T-helper 1 cell (primary cell): ENCODE measurements at places on chromosomes 4 and X.
A peak's percentile ranks its signal among the peaks of the same experiment; 100 is the strongest.

DNA sequence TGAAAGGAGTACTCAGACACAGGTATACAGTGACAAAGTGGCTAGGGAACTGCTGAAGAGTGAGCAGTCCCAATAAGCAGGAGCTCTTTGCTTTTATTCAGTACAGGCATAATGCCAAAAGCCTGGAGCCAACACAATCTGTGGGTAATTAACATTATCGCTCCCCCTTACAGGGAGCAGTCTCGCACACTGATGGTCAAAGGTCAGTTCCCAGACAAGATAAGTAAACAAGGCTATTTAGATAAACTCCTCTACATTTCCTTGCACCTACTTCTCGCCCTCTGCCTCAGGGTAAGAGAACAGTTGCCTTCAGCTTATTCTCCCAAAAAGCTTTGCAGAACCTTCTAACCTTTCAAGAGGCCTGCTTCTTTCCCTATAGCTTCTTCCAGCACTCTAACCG, 73.9 kb upstream of the TAF9B start:
- DNase-seq, result no peak

DNA sequence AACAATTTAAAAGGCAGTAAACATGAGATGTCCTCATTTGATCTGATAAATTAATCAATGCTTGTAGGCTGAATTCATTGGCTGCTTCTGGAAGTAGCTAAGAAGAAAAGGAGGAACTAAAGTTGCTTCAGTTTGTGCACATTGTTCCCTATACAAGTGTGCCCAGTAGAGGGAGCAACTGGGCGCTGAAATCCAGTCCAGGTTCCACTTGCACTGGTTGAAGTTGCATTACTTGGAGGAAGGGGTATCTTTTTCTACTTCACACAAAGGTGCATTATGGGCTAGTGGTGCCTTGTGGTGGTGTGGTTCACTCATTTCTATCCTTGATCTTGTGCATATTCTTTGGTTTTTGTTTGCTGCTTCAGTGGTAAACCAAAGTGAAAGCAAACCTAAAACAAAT, 67.9 kb upstream of the SOX3 start:
- DNase-seq, result peak; percentile 15

DNA sequence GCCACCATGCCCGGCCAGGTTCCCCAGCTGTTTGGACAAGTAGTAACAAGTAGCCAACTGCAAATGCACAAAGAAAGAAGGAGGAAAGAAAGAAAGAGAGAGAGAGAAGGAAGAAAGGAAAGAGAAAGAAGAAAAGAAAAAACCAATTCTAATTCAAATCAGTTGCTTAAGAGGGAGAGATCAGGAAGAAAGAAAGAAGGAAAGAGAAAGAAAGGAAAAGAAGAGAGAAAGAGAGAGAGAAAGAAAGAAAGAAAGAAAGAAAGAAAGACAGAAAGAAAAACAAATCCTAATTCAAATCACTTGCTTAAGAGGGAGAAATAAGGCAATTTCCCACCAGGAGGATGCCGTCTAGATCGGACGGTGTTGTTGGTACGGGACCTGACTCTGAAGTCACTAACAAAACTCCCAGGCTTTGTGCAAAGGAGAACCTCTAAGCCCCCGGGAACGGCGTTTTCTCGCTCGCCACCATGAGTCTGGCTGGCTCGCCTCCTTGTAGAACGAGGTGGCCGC, 95.5 kb upstream of the PPP2R3B start:
- no peak for DNase-seq

DNA sequence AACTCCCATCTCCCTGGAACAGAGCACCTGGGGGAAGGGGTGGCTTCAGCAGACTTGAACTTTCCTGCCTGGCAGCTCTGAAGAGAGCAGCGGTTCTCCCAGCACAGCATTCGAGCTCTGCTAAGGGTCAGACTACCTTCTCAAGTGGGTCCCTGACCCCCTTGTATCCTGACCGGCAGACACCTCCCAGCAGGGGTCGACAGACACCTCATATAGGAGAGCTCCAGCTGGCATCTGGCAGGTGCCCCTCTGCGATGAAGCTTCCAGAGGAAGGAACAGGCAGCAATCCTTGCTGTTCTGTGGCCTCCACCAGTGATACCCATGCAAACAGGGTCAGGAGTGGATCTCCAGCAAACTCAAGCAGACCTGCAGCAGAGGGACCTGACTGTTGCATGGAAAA, 244.1 kb upstream of the RASGEF1B start:
- DNase-seq, result no peak

DNA sequence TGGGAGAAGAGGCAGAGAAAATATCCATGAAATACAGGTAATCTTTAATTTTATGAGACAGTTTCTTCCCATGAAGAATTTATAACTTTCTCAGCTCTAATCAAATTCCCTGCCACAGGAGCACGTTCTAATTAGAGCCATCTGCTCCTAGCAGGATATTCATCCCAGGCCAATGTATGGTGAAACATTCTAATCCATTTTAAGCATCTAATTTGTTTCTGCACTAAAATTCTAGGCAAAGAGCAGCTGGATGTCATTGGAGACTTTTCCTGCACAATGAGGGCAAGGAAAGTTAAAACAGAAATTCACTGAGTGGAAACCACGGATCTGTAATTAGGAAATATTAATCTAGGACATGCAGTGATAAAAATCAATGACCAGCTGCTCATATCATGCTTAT, 107.7 kb upstream of the ZFP42 start:
- no peak for DNase-seq

DNA sequence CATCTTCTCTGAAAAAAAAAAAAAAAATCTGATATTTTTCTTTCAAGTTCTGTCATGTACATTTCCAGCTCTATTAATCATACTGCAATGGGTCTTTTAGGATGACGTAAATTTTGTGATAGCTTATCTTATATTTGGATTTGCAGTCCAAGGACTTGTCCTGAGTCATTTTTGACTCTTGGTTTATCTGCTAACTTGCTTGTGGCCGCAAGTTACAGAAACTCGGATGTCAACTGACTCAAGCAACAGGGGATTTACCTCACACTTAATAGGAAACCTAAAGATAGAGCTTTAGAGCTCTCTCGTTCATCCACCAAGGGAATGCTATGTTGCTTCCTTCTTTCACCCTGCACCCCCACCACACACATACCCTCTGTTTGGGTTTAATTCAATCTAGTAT, 1433.8 kb upstream of the TENM3 start:
- no peak for DNase-seq

GRCh38 chr4:112888622-112889021, 160.8 kb upstream of the ANK2 start:
- no peak for DNase-seq
